ENCODE measurements at places on chromosomes 5 and 9. TPM values are rescaled to one million over a fixed set of nuclear protein-coding genes. Genes with fewer than 3 reads are reported as not detected.

ZNF462 gene
- 30.9 TPM for total RNA-seq

DNA sequence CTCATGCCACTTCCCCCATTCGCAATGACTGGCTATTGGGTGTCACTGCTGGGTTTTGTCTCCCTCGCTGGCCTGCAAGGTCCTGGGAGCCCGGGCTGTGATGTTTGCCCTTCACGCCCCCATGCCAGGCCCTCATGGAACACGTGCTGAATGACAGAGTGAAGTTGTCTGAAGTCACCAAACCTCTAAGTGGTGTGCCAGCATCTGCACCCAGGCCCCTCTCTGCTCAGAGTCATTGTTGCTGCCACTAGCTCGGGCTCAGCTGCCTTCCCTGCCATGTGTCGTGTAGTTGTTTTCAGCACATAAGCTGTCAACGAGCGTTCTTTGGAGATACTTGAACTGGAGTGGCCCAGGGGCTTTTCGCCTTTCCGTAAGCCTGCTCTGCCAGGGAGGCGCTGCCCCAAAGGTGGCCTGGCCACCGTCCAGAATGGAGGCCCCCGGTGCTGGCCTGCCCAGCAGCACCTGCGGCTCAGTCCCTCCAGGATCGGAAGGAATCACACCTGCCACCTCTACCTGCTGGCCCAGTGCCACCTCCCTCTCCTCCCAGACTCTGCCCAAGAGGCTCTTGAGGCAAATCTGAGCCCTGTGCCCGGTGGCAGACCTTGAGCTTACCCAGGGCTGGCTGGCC, 250.1 kb downstream of the PBX3 start:
- H3K4me3 ChIP-seq: no peak overlapping the region
- no peak overlapping the region for H3K27ac ChIP-seq
- no peak for DNase-seq
- no peaks in the 10 kb centered on the region for H3K27me3 ChIP-seq

DNA sequence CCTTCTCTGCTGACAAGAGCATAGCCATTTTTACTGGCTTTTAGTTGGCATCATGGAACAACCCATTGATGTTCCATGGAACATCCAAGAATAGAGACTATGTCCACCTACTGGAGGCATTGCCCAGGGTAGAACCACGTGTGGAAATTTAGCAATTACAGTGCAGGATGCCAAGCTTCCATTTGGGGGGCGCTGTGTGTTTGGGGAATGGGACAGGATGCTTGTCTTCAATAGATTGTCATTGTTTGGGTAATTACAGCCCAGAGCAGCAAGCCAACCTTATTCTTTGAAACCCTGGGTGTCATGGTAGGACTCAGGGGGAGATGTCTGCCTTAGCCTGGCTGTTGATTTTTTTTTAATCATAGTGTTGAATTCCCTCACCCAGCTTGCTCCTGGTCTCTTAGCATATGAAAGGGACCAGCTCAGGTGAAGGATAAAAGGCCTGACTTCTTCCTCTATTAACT, 171.1 kb downstream of the DOCK2 start:
- H3K27ac ChIP-seq: no peak overlapping the region
- DNase-seq: no peak
- no peak overlapping the region for H3K4me3 ChIP-seq

EXOSC3 gene
- total RNA-seq: 18.6 TPM

PHYHD1 gene
- 32.2 TPM for total RNA-seq
